ENCODE measurements at places on chromosomes 2 and 18. TPM values are rescaled to one million over a fixed set of nuclear protein-coding genes. Genes with fewer than 3 reads are reported as not detected.

DNA sequence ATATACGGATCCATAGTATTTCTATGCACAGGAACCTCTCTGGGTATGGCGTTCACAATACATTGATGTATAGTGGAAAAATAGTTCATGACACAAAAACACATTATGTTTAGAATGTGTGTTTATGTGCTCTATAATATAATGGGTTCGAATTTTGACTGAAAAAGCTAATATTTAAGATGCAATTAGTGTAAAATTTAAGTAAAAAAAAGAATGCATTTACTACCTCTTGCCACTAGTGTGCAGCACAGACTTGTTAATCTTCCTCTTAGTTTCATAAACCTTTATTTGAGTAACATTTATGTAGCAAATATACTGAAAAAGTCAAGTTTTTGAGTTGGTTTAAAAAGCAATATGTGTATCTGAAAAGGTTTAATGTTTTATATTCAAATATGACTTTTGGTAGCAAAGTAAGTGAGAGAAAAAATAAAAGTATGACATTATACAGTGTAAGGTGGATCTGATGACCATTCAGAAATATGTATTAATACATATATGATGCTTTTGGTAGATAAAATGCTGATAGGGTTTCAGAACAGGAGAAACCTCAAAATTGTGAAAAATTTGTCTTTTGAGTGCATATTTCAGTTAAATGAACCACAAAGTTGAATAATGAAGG, 49.4 kb downstream of the CCDC102B start:
- DNase-seq, result no peak

DNA sequence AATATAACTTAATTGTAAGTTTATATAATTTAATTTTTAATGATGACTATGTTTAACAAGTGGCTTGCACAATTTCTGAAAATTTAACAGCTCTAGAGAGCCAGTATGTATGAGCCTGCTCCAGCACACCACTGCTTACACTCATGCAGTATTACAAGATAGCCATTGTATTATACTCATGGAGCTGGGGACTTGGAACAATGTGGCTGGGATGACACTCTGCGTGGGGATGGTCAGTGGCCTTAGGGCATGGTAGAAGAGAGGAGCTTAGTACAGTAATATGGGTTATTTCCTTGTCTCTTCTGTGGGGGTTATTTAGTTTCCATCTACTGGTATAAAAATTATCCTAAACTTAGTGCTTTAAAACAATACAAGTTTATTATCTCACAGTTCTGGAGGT, 105.1 kb upstream of the STON1 start:
- no peak for DNase-seq

- no peak for DNase-seq
These were observed 343.8 kb downstream of the SETBP1 start for GRCh38 chr18:45024357-45025088.

MTLN gene
- 96.5 TPM for total RNA-seq

ELOA2 gene
- total RNA-seq, result not detected
